ENCODE measurements at places on chromosomes 11 and 22.

DNA sequence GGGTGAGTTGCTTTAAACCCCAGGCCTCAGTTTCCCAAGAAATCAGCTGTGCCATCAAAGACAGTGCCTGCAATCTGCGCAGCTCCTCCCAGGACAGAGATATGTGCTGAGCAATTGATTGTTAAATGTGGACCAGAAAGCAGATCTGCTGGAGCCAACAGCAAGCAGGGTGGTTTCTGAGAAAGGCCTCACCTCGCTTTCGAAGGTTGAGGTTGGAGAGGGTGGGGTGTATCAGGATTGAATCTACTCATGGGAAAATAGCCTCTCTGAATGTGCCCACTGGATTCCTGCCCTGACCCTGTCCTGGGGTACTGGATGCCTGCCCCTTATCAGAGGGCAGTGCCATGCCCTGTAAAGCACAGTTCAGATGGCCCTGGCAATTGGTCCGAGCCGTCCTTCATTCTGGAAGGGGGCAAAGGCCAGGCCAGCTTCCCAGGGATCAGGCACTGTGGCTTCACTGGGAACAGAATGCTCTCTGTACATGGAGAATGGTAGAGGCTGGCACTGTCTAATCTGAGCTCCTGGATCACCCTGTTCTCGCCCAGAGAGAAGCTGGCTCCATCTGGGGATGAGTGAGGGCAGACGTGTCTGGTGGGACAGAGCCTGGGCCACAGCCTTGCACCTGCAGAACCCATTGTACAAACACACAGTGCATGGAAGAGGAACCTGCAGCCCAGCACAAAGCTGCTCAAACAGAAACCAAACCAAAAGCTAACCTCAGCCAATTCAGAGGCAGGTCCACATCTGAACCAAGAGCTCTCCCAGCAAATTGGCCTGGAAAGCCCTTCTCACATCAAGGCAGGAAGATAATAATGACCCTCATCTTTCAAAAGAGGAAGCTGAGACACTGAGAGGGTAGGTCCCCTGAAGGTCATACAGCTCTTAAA lies 15.2 kb downstream of the DHCR7 start:
- DNase-seq: no peak

DNA sequence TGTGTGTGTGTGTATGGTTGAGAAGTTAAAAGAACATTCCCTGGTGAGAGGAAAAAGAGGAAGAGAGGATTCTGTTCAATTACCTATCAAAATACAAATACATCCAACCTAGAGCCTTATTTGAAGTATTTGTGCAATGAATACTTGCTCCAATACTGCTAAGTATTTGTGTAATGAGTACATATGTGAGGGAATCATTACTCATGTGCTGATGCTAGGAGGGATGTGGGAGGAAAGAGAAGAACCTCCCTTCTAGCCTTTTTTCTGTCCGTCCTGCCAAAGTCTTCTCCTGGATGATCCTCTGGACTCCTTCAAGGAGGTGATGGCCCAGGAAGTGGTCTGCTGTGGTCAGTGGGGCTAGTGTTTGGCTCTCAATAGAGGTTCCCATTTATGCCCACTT lies 36.0 kb upstream of the ACCSL start:
- no peak for DNase-seq

- no peak for DNase-seq
Observed at GRCh38 chr11:134498326-134499139, 86.5 kb upstream of the B3GAT1 start.

GRCh38 chr11:67498544-67498972 lies 6.6 kb downstream of the PITPNM1 start:
- DNase-seq: no peak

GRCh38 chr11:87374038-87374807 lies 336.5 kb downstream of the TMEM135 start:
- DNase-seq: no peak

DNA sequence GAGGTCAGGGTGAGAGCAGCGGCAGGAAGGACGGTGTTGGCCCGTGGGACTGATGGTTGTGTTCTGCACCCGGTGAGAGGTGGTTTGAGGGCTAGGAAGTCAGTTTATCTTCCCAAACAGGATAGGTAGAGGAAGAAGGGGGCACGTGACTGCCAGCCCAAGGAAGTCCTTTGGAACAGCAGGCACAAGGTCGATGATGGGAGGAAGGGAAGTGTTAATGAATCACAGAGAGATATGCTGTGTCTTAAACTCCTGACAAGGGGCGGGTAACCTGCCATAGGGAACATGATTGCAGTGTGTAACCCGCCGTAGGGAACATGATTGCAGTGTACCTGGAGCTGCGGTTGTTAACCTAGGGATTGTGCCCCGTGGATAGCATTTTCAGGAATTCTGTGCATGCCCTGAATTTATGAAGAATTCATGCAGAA lies 49.0 kb downstream of the PRR5L start:
- no peak for DNase-seq

- DNase-seq: no peak
Observed at GRCh38 chr22:29772170-29772641, 5.0 kb downstream of the UQCR10 start.

GRCh38 chr11:131668500-131669400 lies 298.3 kb downstream of the NTM start:
- peak; percentile 3 for DNase-seq

GRCh38 chr22:38115423-38116205 lies 5.1 kb upstream of the BAIAP2L2 start:
- DNase-seq: no peak

GRCh38 chr22:27487600-27488452 lies 313.7 kb downstream of the MN1 start:
- no peak for DNase-seq

DNA sequence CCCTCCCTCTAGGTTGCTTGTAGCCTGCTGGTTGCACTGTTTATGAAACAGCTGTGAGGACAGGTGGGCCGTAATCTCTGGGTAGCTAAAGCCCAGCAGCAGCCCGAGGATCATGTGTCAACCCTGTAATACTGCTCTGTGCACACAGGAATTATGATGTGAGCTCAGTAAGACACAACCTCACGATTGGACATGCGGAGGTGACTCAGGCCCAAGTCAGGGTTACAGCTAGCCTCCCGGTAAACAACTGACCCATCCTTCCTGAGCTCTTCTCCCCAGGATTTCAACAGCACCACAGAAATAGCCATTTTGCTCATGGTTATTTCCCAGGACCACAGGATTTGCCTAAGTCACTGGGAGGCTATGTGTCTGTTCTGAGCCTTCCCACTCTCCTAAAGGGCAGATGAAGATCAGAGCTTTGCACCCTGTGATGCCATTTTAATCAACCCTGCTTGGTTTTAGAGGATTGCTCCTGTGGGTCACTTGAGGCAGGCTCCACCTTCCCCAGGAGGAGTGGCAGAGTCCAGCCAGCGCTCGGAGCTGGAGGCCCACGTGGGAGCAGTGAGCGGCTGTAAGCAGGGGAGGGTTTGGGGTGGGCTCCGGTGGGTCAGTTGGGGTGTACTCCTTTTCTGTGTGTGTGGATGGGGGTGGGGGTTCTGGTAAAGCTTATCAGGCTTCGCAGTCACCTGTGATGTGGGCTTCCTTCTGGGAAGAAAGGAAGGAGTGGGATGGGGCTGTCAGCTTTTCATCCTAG lies at the start of gene AMPD3:
Gene AMPD3 (plus strand): TSS at position 387 of the 754 bp plus-strand sequence. CDS start 6,256 bp downstream, outside the sequence.
- peak; percentile 58 for DNase-seq

DNA sequence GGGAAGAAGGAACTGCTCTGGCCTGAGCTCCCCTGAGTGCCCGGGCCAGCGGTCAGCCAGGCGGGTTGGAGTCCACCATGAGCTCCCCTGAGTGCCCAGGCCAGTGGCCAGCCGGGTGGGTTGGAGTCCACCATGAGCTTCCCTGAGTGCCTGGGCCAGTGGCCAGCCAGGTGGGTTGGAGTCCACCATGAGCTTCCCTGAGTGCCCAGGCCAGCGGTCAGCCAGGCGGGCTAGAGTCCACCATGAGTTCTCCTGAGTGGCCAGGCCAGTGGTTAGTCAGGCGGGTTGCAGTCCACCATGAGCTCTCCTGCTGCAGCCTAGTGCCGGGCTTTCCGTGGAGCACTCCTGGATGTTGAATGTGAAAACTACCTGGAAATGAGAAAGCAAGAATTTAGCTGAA lies 844.0 kb downstream of the TBC1D22A start:
- DNase-seq: no peak

DNA sequence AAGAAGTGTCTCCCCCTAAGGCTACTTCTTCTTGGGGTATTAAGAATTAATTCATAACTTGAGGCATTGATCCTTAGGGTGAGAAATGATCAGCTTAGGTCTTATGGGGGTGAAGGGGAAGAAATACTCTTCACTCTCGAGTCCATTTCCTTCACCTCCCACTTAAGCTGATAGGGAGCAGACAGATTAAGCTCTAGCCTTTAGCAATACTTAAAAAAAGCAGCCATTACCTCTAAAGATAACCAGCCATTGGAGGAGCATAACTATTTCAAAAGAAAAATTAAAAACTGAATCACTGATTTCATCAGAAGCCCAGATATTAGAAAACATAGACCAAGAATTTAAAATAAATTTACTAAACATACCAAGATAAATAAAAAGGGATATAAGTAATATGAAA lies 60.5 kb downstream of the ENTHD1 start:
- DNase-seq: no peak

- no peak for DNase-seq
Observed at GRCh38 chr11:43298397-43298796, 13.4 kb upstream of the API5 start.

DNA sequence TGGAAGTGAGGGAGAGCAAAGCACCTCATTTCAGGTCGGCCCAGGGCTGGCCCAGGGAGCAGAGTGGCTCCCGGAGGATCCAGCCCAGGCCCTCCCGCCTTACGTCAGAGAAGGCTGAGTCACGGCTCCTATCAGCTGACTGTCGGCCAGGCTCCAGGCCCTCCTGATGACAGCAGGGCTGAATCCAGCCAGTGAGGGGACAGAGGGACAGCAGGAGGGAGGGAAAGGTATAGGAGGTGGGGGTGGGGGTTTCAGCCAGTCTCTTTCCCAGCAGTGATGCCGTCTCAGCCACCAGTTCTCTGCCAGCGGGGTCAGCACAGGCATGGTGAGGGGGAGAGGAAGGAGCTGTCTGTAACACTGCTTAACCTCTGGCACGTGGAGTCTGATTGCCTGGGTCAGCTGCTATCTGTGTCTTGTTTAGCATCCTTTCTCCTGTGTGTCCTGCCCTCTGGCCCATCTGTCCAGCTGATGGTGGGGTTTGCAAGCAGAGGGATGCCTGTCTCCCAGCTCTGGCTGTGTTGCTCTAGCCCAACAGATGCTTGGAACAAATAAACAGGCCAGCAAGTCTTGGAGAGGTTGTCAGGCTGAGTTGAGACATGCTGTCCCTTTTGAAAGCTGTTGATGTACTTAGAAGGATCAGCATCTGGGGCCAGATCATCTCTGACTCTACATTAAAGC lies 74.0 kb downstream of the ADAMTS15 start:
- peak; percentile 29 for DNase-seq

GRCh38 chr11:69969890-69970784 lies 108.0 kb upstream of the ANO1 start:
- DNase-seq: no peak

GRCh38 chr11:32184723-32185376 lies 94.0 kb downstream of the RCN1 start:
- DNase-seq: no peak

DNA sequence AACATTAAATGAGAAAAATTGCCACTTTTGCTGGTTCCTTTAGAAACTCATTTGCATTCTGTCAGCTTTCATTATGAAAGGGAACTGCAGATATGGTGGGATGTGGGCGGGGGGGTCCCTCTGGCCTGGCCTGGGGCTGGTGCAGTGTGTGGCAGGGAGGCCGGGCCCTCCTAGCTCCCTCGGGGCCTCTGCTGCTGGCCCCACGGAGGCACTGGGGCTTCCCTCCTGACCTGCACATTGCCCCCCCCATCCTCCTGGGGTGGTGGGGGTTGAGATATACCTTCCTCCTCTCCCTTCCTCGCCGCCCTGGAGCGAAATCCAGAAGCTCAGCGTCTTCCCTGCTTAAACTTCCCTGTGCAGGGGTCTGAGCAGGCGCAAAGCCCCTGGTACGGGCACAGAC lies 1005.9 kb downstream of the BRD1 start:
- DNase-seq: no peak

DNA sequence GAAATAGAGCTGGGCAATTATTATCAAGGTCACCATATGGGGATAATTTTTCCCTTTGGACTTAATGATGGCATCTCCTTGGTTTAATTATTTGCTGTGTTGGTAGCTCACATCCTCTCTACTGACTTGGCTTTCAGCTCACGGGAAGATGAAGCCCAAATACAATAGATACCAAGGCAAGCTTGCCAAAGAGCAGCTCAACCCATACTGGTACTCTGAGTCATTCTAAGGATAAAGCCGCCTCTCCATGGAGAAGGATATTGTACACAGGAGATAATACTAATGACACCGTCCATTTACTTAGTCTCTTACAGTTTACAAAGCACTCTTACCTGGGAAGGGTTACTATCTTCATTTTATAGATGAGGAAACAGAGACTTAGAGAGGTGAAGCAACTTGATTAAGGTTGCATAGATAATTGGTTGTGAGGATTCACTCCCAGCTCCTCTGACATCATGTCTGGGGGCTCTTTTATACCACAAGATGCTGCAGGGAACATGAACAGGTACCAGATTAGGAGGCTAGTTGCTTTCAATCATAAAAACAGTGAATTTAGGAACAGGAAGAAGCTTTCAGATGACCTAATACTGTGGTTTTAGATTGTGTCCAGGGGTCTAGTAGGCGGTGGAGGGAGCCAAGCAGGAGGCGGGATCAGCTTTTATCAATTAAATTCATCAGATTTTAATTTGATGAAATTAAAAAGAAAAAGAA lies 48.3 kb upstream of the PICALM start:
- DNase-seq: no peak

GRCh38 chr11:107719073-107719472 lies 7.2 kb upstream of the SLN start:
- no peak for DNase-seq

DNA sequence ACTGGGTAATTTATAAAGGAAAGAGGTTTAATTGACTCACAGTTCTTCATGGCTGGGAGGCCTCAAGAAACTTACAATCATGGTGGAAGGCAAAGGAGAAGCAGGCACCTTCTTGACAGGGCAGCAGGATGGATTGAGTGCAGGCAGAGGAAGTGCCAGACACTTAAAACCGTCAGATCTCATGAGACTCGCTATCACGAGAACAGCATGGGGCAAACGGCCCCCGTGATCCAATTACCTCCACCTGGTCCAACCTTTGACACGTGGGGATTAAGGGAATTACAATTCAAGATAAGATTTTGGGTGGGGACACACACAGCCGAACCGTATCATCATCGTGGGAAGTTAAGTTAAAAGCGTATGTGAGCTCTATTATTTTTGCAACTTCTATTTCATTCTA lies 71.4 kb upstream of the SYN3 start:
- peak; percentile 79 for DNase-seq

DNA sequence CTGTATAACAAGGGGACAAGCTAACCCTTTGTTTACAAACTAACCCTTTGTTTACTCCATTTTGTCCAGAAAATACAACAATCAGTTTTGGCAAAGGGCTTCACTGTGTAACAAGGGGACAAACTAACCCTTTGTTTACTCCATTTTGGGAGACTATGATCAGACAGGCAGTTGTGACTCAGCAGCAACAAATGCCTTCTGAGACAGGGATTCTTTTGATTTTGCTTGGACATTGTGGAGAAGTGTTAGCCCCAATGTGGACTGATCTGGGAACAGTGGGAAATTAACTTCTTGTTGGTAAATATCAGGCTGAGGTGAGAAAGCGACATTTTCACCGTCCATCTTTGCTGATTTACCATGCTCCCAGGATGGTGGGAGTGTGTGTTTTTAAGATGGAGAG lies 983 bp downstream of the EHF start:
- DNase-seq: no peak

Measured in SK-N-DZ (cell line).